ENCODE measurements at places on chromosomes 3 and 15.

GRCh38 chr15:81292523-81293001, 31.4 kb downstream of the STARD5 start:
- no peak for DNase-seq

DNA sequence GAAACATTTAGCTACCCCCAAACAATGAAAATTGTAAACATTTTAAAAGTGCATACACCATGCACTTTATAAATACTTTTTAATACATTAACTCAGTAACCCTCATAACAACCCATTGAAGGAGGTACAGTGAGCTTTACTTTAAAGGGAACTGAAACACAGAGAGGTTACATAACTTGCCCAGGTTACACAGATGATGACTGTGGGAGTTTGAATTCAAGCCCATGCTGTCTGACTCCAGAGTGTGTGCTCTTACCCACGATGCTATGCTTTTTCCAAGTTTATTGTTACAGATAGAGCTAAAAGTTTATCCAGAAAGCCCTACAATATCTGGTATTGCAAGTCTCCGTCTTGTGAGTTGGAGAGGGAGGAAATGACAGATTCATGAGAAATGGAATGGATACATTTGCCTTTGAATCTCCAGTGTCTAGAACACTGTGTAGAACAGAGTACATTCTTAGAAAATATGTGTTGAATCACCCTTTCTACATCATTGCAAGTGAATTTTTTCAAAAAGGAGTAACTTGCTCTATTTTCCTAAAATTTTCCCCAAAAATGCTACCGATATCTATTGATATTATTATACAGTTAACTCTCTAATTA, 428.3 kb downstream of the NAALADL2 start:
- no peak for DNase-seq

DNA sequence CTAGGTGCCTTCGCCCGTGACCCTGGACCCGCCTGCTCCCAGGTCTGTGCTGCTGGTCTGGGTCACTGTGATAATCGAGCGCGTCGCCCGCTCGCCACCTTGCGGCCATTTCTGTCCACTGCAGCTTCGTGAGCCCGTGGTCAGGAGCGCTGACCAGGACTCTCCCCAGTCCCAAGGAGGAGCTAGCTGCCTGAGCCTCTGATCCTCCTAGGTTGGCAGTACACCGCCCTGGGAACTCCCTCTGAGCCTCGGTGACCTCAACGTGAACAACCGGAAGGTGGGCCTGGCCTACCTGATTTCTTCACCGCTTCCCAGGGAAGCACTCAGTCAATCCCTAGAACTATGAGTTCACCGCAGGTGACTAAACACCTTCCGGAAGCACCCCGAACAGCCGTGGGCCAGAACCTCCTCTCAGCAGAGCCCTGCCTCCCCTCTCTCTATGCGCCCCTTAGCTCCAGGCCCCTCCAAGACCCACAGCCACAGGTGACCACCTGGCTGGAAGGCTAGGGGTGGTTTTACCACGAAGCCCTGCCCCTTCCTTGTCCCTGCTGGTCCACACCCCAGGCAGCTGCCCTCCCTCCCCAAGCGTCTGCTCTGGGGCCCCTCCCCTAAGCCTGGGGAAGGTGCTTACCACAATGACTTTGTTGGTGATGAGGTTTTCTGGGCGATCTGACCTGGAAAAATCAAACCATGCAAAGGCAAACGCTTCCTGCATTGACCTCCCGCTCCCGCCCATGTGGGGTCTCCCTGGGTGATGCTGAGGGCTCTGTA, 9.7 kb downstream of the PLA2G4D start:
- no peak for DNase-seq

DNA sequence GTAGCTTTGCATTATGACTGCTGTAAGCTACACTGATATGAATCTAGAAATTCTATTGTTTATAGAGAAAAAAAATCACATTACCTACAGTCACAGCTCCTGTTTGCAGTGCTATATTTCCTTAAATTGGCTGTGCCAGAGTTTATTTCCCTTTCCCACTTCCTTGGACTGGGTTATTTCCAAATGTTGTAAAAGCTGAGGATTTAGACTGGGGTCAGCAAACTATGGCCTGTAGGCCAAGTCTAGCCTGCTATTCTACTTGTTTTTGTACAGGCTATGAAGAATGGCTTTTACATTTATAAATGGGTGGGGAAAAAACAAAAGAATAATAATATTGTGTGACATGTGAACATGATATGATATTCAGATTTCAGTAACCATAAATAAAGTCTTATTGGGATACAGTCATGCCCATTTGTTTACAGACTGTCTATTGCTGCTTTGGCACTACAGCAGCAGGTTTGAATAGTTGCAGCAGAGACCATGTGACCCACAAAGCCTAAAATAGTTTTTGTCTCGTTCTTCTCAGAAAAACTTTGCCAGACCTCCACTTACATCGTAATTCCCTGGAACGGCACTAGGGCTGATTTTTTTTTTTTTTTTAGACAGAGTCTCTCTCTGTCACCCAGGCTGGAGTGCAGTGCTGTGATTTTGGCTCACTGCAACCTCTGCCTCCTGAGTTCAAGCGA, 7.8 kb downstream of the GLDN start:
- DNase-seq = peak; percentile 35

DNA sequence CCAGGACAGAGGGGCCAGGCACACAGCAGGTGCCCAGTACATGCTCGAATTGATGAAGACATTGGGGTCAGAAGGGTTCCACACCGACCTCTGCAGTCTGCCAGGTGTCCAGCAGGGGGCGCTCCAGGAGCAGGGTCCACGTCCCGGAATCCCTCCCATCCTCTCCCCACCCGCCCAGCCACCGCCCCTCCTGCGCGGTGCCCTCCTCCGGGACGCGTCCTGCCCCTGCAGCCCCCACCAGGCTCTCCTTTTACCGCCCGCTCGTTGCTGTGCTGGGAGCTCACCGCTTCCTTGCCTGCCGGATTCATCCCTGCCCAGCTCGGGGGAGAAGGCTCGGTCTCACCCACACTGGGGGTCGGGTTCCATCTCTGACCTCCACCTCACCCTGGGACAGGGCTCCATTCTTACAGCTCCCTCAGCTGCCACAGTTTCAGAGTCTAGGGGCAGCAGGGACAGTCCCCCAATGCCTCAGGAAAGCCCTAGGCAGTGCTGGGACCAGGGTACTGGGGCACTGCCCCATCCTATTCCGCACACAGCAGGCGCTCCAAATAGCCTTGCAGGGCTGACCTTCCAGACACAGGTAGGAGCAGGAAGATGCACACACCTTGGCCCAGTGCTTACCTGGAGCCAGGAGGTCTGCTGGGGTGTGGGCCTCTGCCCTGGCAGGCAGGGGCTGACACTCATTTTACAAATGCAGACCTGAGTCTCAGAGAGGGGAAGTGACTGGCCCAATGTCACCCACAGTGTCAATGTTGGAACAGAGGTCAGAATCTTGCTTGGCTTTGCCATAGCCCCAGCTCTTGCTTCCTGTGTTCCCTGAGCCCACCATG, 31.0 kb downstream of the GRIP2 start:
- DNase-seq = no peak

- no peak for DNase-seq
These were observed 176.6 kb downstream of the XXYLT1 start for GRCh38 chr3:195094191-195094921.

GRCh38 chr15:43808960-43809678, 8.7 kb downstream of the HYPK start:
- no peak for DNase-seq

- no peak for DNase-seq
These were observed 42.3 kb downstream of the KLHL6 start for GRCh38 chr3:183513046-183513706.

GRCh38 chr15:80105595-80105994, 46.1 kb downstream of the ZFAND6 start:
- DNase-seq = no peak

DNA sequence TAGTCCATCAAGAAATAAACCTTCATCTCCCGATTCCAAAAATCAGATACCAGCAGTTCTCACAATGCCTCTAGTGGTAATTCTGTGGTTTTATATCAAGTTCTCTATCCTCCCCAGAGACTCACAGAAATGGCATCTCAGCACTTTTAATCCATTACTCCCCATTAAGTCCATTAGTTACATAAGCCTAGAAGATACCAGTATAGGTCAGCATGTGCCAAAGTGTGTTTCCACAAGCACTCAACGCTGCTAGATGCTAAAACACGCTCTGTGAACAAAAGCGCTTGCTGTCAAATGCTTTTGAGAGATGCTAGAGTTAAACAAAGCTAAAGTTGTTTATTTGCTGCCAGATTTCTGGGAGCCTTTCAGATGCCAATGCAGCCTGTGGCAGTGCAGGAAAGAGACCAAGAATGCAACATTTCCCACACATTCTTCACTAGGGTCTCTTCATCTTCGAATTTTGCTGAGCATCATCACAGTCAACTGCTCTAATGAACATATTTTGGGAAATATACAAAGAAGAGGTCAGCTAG, 918.8 kb upstream of the CFAP20DC start:
- no peak for DNase-seq

DNA sequence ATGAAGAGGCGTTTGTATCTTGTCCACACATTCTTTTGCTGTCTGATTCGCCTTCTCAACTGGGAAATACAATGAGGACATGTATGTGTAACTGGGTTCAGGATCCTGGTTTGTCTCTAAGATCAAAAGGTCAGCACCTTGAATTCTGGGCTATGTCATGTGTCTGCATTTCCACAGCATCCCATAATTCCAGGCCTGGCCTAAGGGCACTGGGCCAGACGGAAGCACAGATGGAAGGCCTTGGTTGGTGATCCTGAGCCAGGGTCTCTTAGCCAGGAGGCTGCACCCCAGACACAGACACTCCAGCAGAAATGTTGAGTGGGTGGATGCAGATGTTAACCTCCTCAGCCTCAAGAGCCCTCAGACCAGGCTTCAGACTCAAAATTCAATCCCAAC, 23.7 kb upstream of the HERC1 start:
- no peak for DNase-seq

GRCh38 chr15:69544365-69545113, 91.9 kb downstream of the RPLP1 start:
- DNase-seq = no peak

- DNase-seq = no peak
These were observed 9.5 kb downstream of the GASK1A start for GRCh38 chr3:42988566-42988965.

- no peak for DNase-seq
These were observed 245.3 kb upstream of the P2RY1 start for GRCh38 chr3:152589644-152590043.

GRCh38 chr3:50533316-50533715, 29.9 kb upstream of the CACNA2D2 start:
- no peak for DNase-seq

- DNase-seq = no peak
These were observed 59.8 kb downstream of the AGTR1 start for GRCh38 chr3:148757238-148758215.

GRCh38 chr3:12230406-12230805, 58.5 kb upstream of the PPARG start:
- no peak for DNase-seq

- DNase-seq = no peak
These were observed 175.7 kb downstream of the KLHL25 start for GRCh38 chr15:85618956-85619491.

GRCh38 chr15:92881211-92881754, 18.8 kb upstream of the CHD2 start:
- peak; percentile 90 for DNase-seq

DNA sequence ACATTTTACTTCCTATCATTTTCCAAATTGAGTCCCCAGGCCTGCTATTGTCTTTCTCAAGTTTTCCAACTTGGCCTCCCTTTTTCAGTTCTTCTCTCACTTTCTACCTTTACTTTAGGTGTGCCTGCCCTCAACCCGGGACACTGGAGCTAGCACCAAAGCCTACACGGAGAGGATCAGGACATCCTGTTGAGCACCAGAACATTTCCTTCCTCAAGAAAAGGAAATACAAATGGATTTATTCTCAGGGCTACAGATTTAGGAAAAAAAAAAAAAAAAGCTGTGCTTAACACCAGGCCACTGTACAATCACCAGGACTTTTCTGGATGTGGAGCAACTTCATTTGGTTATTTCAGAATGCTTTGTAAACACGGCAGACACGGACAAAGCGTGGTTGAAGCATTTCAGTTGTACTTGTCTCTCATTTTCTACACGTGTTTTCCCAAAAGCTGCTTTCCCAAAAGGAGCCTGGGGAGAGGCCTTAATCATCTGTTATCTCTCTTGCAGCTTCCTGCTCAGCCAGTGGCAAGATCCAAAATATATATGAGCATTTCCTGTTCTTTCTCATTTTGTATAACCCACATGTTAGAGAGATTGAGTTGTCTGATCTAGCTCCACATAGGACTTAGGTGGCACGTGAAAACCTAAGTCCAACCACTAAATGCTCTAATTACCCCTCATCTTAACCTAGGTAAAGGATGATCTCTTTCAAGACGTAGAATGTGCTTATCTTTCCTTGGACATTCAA, 15.5 kb upstream of the ATP1B3 start:
- no peak for DNase-seq

GRCh38 chr3:10602769-10603768, 97.7 kb upstream of the ATP2B2 start:
- DNase-seq = no peak

- no peak for DNase-seq
These were observed 55.5 kb downstream of the ST6GAL1 start for GRCh38 chr3:186985661-186986364.

DNA sequence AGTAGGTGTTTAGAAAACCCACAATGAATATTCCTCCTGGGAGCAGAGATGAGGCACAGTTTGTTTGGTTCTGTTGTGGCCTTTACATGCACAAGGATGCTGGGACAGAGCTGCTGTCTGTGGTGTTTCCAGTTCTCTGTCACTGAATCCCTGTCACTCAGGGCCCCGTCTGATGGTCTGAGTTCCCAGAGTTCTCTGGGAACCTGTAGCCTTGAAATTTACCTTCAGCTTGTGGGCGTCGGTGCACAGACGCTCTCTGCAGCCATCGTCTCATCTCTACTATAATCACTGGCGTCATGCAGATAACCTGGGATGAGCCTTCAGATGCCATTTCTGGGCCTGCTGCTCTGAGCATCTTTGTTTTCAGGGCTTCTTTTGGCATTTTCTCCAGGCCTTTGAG, 81.9 kb downstream of the LRRK1 start:
- no peak for DNase-seq

DNA sequence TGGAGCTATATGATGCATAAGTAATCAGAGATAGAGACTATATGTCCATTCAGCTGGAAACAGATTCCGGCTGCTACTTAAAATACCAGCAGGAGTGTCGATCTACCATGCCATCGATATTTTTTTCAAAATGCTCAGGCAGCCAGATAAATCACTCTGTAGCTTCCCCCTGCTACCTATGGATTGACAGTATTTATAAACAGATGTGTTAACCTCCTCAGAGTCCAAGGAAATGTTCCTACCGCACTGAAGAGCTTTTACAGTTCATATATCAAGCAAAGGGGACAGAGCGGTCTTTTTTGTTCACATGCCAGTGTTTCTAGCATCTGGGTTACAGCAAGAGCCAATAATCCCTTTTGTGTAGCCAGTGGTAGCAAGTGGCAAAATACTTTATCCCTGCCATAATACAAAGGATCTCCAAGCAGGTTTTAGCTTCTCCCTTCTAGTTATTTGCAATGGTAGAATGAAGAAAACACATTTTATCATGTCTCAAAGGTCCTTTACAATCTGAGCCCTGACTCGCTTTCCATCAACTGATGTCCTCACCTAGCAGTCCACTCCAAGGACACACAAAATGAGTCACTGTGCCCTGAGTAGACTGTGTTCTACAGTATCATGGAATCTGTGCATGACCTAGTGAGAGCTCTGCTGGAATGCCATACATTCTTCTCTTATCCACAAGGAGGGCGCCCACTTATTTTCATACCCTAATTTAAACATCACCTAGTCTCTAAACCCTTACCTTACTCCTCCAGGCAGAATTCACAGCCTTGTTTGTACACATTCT, 507.0 kb downstream of the TBL1XR1 start:
- no peak for DNase-seq
